Activated T-helper 1 cell treated with anti-CD3 and anti-CD28 coated beads, Interleukin-12 subunit alpha, Interleukin-12 subunit beta, Interleukin-2, Interleukin-4 antibody, amounts not matched to agents 30 ng/mL and 10 ng/mL and 1 ng/mL, durations not matched to agents 14 hours and 24 hours and 36 hours (primary cell): ENCODE measurements at places on chromosomes 12 and 14. TPM values are rescaled to one million over a fixed set of nuclear protein-coding genes. Genes with fewer than 3 reads are reported as not detected.
A peak's percentile ranks its signal among the peaks of the same experiment; 100 is the strongest.

- DNase-seq: peak; percentile 41
Measured at GRCh38 chr12:53344824-53345485, 8.8 kb upstream of the SP7 start.

ZC2HC1C gene
- 0.71 and 0.80 TPM in 2 replicates for total RNA-seq

GRCh38 chr12:52540531-52540930 lies 12.4 kb downstream of the KRT71 start:
- no peak for DNase-seq

DNA sequence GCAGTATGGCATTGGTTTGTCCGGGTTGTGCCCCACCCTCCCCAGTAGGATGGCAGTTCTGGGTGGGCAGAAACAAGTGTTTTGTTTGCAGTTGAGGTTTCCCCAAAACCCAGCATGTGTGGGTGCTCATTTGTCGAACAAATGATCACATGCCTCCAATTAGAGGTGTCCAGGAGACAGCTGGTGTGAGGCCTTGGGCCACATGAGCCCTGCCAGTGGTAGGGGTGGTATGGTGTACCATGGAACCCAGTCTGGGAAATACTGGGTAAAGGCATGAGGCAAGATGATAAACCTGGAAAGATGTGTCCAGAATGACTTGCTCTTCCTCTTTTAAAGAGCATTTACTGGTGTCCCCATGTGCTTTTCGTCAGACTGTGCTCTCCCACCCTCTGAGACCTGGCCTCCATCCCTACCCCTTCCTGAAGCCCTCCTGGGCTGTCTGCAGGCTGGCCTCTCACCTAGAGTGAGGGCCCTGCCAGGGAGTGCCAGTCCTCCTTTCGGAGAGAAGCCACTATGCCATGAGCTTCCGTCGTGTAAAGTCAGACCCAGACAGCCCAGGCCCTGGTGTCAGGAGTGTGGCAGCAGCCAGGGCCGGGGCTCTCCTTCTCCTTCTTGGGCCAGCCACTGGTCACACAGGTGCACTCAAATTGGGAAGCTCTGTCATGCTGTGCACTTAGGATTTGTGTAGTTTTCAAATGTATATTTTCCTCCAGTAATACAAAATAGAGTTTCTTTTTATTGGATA lies 17.6 kb downstream of the ANKRD9 start:
- DNase-seq: no peak

DNA sequence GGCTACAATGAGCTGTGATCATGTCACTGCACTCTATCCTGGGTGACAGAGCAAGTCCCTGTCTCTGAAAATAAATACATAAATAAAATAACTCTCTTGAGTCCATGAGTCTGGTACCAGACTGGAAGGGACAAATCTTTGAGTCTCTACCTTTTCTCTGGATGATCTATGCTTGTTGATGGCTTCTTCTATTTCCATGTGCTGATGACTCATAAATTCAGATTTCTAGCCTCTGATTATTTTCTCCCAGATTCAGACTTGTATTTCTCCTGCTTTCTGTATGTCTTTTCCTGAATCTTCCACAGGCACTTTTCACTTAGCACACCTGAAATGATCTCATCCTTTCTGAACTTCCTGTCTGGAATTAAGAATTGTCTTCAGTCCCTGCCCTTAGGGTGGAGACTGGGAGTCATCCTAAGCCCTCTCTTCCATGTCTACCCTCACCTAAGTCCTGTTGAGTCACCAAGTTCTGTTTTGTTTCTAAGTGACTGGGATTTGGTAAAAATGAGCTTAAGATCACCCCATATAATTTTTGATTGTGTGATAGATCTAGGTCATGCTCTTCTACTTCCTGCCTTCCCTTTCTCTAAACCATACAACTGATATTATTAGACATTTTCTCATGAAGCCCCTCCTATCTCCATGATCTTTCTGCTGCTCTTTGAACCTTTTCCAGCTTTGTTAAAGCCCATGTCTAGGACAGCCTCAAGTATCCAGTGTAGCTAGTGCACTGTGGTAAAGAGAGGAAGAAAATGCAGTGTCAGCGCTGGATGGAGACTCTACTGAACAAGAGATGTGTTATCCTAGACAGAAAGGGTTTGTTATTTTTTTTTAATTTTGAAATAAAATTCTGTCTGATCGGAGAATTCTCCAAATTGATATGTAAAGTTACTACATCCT lies 13.1 kb downstream of the AKAP6 start:
- DNase-seq: no peak

NRXN3 gene
- total RNA-seq: not detected in 2 replicates

DNA sequence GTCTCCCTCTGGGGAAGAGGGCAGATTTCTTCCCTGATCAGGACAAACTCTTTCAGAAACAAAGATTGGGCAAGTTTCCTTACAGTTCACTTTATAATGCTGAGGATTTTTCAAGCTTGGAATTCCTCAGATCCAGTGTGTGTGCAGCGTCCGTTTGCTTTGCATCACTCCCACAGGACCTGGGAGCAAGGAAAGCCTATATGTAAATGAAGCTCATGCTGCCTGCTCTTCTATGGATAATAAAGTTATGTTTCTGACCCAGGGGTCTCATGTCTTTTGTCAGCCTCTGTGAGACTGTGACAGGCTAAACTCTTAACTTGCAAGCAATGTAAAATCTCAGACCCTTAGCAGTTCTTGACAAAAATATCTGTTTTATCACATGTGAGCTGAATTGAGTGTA lies 41.6 kb downstream of the TRHDE start:
- DNase-seq: no peak

LRRK2 gene
- total RNA-seq: not detected in 2 replicates

DNA sequence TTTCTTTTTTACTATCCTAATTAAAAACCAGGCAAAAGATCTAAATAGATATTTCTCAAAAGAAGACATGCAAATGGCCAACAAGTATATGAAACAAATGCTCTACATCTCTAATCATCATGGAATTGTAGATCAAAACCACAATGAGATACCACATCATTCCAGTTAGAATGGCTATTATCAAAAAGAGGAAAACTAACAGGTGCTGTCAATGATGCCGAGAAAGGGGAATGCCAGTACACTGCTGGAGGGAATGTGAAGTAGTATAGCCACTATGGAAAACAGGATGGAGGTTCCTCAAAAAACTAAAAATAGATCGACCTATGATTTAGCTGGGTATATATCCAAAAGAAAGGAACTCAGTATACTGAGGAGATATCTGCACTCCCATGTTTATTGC lies 39.0 kb upstream of the C12orf75 start:
- DNase-seq: no peak

GRCh38 chr12:66688846-66689439 lies 10.1 kb upstream of the GRIP1 start:
- DNase-seq: no peak

MMP19 gene
- not detected in 2 replicates for total RNA-seq

- no peak for DNase-seq
Measured at GRCh38 chr12:32454075-32454474, 54.7 kb downstream of the FGD4 start.

DNA sequence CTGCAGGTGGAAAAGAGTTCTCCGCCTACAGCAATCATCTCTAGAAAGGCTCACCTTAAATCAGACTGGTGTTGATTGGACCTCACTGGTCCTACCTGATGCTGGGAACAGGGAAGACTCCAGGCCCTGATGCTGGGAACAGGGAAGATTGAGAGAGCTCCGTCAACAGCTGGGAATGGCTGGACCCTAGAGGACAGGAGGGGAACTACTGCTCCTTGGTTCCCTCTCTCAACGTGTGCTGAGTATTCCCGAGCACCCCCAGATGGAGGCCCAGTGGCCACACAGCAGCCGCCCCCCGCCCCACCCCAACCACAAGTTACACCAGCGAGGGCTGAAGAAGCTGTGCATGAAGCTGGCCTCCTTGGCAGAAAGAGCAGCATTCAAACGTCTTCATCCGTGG lies 240.3 kb downstream of the SLC15A4 start:
- DNase-seq: no peak

SLC22A17 gene
- total RNA-seq: 3.1 and 5.0 TPM in 2 replicates

DNA sequence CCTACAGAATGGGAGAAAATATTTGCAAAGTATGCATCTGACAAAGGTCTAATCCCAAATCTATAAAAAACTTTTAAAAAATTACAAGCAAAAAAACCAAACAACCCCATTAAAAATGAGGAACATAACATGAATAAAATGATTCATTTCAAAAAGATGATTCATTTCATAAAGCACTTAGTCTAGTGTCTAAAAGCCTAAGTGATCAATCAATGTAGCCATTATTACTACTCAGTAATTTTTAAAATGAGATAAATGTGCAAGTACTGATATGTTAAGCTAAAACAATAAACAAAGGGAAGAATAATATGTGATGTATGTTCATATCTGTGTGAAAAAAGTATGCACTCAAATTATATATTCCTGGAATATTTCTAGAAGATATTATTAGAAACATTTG lies 119.1 kb upstream of the GARIN6 start:
- no peak for DNase-seq

- DNase-seq: peak; percentile 26
Measured at GRCh38 chr12:219891-220352, 6.0 kb upstream of the SLC6A12 start.

- no peak for DNase-seq
Measured at GRCh38 chr12:117441751-117442150, 80.3 kb upstream of the NOS1 start.

DNA sequence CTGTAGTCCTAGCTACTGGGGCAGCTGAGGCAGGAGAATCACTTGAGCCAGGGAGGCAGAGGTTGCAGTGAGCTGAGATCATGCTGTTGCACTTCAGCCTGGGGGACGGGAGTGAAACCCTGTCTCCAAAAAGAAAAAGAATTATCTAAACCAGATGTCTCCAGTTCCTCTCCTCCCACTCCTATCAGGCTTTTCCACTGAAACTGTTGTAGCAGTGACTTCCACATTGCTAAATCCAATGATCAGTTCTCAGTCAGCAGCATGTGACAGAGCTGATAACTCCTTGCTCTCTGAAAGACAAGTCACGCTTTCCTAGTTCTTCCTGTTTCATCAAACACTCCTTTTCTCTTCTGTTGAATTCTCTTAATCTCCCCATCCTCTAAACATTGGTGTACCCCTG lies 8.6 kb downstream of the SLC38A6 start:
- DNase-seq: no peak

LALBA gene
- not detected in 2 replicates for total RNA-seq

FITM1 gene
- total RNA-seq: 0.26 TPM in 1 of 2 replicates, not detected in the other

- no peak for DNase-seq
Measured at GRCh38 chr14:54676812-54677708, 110.1 kb downstream of the SAMD4A start.

- DNase-seq: no peak
Measured at GRCh38 chr14:72063761-72064282, 131.6 kb downstream of the RGS6 start.

DNA sequence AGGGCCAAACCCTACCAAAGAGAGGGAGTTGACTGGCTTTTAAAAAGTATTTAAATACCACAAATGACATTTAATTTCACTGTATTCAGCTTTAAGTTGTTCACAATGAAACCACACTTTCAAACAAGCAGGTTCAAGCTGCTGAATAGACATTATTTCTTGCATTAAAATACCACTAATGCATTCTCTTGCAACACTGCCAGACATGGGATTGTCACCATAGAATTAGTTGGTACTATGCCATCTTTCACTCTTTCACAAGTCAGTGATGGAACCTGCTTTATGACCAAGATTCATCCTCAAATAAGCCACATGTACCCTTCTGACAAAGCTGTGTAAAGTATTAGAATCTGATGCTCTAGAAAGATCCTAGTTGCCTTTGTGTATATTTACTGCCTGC lies 239.4 kb downstream of the PAWR start:
- DNase-seq: no peak

GRCh38 chr14:59362513-59362912 lies 102.7 kb downstream of the GPR135 start:
- no peak for DNase-seq

DDIT3 gene
- total RNA-seq: 17.8 and 18.1 TPM in 2 replicates

HOXC12 gene
- total RNA-seq: not detected in 2 replicates

PRKAB1 gene
- 30.3 and 33.7 TPM in 2 replicates for total RNA-seq

GRCh38 chr12:75635606-75636444 lies 124.4 kb upstream of the KRR1 start:
- DNase-seq: no peak
